GM19239 (cell line): ENCODE measurements at places on chromosomes 4 and X.

DNA sequence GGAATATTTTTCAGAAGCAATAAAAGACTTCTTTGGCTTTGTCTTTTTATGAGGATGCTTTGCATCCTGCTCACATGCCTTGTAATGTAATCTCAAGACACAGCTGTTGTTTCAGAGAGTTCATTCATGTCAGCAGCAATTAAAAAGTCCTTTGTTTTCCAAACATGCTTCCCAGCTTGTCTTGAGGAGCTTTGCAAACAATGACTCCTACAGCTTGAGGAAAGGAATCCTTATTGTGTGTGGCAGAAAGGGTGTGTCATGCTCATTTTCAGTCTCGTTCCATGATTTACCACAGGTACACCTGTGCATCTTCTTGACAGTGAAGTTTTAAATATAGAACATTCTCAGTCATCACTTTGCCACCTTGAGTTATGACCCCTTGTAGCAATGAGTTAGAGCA, 139.2 kb upstream of the AADAT start:
- no peak for DNase-seq

- no peak for DNase-seq
Observed at GRCh38 chr4:45155081-45155777, 428.9 kb upstream of the GNPDA2 start.

DNA sequence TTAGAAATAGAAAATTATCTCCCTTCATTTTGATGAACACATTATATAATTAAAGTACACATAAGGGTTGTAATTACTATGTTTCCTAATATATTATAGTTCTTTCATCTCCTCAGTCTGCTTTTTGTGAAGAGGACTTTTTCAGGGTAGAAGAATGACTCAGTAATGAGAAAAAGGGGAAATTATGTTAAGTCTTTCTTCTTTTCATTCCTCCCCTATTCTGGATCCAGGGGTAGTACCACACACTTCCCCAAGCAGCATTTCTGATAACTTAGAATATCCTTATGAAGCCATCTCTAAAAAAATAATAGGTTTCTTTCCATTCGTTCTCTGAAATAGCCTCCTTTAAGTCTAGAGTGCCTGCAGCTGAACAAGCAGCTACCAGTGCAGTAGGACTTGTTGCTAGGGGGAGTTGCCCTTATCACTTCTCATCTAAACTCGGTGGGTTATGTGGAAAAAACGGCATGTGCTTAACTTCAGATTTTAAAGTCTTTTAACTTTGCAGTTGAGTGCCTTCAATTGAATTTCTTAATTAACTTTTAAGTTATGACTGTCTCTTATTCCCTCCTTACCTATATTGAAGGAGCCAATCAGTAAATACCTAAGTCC, 184.8 kb downstream of the ARHGAP24 start:
- DNase-seq = no peak

GRCh38 chr4:56149591-56149990, 200.8 kb downstream of the CEP135 start:
- DNase-seq = no peak

- no peak for DNase-seq
Observed at GRCh38 chr4:73447671-73448070, 11.7 kb downstream of the AFP start.

DNA sequence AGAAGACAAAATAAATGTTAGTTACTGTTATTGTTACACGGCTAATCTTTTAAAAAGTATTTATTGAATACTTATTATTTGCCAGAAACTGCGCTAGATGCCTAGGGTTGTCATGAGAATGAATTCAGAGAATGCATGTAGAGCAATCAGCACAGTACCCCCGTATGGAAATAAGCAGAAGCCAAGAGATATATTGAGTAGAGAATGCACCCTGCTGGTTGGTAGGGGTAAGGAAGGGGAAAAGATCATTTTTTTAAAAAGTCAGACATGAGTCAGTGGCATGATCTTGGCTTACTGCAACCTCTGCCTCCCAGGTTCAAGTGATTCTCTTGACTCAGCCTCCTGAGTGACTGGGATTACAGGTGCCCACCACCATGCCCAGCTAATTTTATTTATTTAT, 13.1 kb upstream of the DRP2 start:
- DNase-seq = no peak

GRCh38 chr4:104531390-104531789, 36.7 kb upstream of the CXXC4 start:
- no peak for DNase-seq

- DNase-seq = no peak
Observed at GRCh38 chr4:83231620-83232076, 53.0 kb downstream of the COQ2 start.

DNA sequence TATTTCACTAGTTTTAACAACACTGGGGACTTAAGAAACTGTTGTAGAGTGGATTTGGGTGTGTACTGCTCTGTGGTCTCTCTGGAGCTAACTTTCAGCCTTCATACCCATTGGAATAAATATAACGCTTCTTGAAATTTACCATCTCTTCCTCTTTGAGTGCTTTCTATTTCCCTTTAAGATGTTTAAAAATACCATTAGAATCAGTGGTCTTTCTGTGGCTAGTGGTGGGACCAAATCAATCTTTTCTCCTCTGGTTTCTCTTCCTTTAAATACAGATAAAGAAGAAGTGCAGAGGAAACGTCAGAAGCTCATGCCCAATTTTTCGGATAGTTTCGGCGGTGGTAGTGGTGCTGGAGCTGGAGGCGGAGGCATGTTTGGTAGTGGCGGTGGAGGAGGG, 92.0 kb downstream of the NFKB1 start:
- no peak for DNase-seq

GRCh38 chr4:141646969-141647368, 10.6 kb downstream of the IL15 start:
- no peak for DNase-seq

GRCh38 chr4:153566631-153567150, 100.5 kb downstream of the TMEM131L start:
- no peak for DNase-seq

GRCh38 chr4:83012200-83012686, 1.6 kb upstream of the LIN54 start:
- no peak for DNase-seq

- no peak for DNase-seq
Observed at GRCh38 chr4:173272996-173273395, 61.2 kb downstream of the HMGB2 start.

DNA sequence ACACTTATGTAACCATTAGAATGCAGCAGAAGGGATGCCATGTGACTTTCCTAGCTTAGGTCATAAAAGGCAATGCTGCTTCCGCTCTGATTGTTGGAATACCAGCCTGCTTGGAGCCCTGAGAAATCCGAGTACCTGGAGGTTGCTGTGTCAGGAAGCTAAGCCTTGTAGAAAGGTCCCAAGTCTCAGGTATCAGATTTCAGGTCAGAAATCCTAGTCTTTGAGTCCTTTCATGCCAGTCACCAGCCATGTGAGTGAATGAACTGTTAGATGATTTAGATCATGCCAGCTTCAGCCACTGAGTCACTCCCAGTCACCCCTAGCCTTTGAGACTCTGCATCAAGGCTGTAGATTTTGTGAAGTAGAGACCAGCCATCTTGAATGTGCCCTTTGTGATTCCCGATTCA, 23.5 kb downstream of the RAP1GDS1 start:
- no peak for DNase-seq

- no peak for DNase-seq
Observed at GRCh38 chr4:177582992-177583391, 140.8 kb upstream of the AGA start.

- no peak for DNase-seq
Observed at GRCh38 chr4:184782731-184783373, 42.9 kb downstream of the ACSL1 start.

- no peak for DNase-seq
Observed at GRCh38 chrX:2340991-2341390, 159.8 kb downstream of the DHRSX start.

DNA sequence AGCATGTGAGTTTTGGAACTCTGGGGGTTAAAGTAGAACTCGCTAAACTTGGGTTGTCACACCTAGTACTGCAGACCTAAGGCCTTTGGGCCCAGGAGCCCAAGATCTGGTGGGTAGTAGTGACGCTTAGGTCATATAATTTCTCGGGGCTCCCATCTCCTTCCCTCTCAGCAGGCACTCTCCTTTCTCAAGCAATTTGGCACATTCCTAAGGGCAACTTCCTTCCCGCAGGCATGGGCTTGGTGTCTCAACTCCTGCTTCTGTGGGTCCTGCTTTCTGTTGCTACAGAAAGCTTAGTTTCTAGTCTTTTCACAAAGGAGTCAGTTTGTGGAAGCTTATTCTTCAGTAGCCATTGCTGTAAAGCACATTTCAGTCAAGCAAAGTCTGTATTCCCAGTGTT, 10.4 kb upstream of the EDA start:
- DNase-seq = no peak

DNA sequence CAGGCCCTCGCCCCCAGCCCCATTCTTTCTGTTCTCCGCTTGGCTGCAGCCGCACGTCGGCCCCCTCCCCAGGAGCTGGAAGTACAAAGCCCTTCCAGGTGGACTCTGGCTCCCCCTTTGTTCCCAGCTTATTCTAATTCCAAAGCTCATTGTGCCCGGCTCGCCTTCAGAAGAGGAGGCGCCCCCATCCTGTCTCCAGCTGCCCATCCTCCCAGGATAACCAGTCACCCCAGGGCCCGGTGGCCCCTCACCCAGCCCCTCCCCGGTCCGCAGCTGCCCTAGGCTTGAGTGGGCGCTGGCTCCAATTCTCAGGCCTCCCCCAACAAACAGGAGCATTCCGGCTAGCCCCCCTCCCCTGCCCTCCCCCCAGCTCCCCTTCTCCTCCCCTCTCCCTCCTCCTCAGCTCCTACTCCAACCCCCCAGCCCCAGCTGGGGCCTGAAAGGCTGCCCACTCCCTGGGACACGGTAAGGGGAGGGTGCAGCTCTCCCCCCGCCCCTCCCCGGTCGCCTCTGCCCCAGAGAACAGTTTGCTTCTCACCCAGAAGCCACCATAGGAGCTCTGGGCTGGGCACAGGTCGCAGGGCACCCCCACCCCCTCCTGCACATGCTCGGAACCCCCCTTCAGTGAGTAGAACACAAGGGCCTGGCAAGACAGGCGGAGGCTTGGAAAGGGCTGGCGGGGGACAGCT, 3.1 kb upstream of the SLC6A8 start:
- DNase-seq = no peak

DNA sequence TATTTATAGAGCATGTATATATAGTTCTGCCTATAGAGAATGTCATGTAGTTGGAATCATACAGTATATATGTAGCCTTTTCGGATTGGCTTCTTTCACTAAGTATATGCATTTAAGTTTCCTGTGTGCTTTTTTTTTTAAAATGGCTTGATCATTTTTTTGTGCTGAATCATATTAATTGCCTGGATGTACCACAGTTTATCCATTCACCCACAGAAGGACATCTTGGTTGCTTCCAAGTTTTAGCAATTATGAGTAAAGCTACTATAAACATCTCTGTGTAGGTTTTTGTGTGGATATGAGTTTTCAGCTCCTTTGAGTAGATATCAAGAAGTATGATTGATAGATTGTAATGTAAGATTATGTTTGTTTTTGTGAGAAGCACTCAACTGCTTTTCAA, 23.8 kb downstream of the PTTG2 start:
- no peak for DNase-seq

DNA sequence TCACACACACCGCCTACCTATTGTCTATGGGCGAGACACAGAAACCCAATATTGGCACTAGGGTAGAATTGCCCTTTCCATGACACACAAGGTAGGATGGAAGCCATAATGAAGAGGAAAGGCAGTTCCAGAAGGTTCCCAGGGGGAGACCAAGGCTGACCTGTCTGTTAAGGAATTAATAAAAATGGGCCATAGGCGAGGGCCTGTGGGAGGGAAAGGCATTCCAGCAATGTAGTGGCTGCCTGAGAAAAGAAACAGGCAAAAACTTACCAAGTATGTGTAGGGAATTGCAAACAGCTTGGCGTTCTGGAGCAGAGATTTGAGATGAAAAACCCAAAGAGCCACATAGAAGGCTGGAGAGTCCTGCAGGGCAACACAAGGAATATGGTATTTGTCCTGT, 19.1 kb downstream of the MAGED2 start:
- DNase-seq = no peak

- DNase-seq = no peak
Observed at GRCh38 chrX:149950681-149951080, 12.4 kb upstream of the EOLA2 start.

DNA sequence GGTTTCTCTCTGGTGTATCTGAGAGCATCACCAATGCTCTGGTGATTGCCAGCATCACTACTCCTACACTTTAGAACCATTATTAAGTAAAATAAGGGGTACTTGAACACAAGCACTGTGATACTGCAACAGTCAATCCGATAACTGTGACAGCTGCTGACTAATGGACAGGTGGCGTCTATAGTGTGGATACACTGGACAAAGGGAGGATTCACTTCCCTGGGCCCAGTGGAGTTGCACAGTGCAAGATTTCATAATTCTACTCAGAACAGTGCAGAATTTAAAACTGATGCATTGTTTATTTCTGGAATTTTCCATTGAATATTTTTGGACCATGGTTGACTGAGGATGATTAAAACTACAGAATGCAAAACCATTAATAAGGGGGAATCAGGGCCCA, 97.8 kb downstream of the SHROOM3 start:
- no peak for DNase-seq

- no peak for DNase-seq
Observed at GRCh38 chrX:47217121-47217851, 1.2 kb upstream of the CDK16 start.

GRCh38 chrX:82813671-82814078, 694.4 kb upstream of the POU3F4 start:
- DNase-seq = no peak

GRCh38 chr4:183959319-183960045, 54.4 kb downstream of the STOX2 start:
- DNase-seq = no peak

DNA sequence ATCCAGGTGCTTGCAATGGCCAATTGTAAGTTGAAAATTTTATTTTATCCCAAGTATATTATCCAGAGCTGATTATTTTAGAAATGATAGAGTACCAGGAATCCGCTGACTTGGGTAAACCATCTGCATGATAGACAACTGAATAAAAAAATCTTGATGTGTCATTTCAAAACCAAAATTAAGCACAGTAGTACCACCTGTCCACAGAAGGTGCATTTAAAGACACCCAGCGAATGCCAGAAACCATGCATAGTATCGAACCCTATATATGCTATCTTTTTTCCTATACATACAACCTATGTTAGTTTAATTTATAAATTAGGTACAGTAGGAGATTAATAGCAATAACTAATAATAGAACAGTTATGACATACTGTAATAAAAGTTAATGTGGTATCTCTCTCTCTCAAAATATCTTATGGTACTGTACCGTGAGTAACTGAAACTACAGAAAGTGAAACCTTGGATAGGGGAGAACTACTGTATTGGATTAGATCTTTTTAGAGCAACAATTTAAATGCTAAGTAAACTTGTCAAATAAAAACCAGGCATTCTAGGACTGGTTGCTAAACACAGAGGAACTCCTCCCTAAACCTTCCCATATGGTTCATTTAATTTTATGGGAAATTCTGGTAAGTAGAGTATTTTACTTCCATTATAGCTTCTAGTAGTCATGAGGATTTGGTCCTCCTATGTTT, 6.2 kb downstream of the NEIL3 start:
- no peak for DNase-seq

GRCh38 chr4:30818541-30818940, 98.4 kb downstream of the PCDH7 start:
- DNase-seq = no peak

- no peak for DNase-seq
Observed at GRCh38 chrX:63525491-63525890, 174.4 kb upstream of the SPIN4 start.

- no peak for DNase-seq
Observed at GRCh38 chr4:160319221-160319867, 1216.5 kb downstream of the RAPGEF2 start.

- no peak for DNase-seq
Observed at GRCh38 chrX:22674932-22675331, 324.8 kb upstream of the DDX53 start.

- DNase-seq = no peak
Observed at GRCh38 chr4:150038335-150039076, 39.7 kb upstream of the DCLK2 start.
